Activated CD4-positive, alpha-beta memory T cell treated with anti-CD3 and anti-CD28 coated beads for 36 hours (primary cell): ENCODE measurements at places on chromosomes 11 and 22.
A peak's percentile ranks its signal among the peaks of the same experiment; 100 is the strongest.

DNA sequence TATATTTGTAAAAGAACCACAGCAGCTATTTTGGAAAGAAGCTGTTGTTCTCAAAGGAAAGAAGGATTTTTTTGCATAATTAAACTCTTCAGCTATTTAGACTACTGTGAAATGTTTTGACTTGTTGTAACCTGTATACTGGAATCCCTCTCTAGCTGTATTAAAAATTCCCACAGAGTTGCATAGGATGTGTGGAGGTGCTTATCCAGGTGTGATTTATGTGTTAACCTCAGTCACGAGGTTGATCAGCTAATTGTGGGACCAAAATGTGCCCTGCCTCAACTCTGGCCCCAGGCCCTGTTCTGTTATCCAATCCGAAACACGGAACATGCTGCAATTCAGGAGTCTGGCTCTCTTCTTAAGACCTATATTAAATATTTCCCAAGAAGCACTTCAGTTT, 70.1 kb downstream of the LIF start:
- DNase-seq: no peak

DNA sequence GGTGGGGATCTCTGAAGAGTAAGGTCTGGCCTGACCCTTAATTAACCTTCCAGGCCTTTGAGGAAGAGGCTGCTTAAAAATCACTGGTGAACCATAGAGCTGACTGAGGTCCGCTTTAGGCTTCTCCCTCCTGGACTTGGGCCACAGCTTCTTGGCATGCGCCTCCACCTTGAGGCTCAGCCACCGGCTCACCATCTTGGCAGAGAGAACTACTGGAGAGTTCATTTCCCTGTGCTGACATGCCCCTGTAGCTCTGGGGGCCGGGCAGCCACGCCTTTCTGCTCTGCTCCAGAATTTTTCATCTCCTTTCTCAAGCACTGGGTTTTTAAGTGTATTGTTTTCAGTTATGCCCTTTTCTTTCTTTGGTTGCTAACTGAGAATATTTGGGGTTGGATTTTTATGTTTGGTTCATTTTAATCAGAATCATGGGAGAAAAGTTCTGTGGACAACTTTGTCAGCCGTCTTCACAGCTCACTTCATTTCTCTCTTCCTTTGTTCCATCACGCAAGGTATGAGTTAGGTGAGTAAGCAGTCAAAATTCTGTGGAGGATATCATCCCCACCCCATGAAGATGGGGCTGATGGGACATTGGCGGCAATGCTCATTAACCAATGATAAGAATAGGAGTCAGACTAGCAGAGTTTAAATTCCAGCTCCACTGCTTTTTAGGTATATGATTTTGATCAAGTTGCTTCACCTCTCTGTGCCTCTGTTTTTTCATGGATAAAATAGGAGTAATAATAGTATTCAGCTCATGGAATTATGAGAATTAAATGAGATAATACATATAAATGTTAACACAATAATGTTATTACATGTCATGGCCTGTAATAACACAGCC, 103.9 kb downstream of the DBX1 start:
- no peak for DNase-seq

- DNase-seq: no peak
Observed at GRCh38 chr22:45397806-45398205, 15.6 kb downstream of the SMC1B start.

GRCh38 chr11:73085189-73085875, 56.8 kb downstream of the FCHSD2 start:
- DNase-seq: no peak

DNA sequence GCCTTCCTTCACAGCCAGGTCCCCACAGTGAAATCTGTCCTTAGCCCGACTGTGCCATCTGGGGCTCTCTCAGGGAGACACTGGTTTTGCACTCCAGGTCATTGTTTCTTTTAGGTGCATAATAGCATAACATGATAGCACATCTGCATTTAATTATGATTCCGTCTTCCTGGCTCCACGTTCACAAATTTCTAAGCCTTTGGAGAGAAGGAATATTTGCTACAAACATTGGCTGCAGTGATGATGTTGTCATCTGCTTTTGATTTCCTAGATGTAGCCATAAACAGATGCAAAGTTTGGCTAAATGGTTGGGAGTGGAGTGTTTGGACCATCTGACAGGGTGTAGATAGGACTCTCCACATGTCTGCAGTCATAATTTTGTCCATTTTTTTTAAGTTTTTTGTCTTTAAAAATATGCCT, 12.0 kb upstream of the CAT start:
- DNase-seq: no peak

DNA sequence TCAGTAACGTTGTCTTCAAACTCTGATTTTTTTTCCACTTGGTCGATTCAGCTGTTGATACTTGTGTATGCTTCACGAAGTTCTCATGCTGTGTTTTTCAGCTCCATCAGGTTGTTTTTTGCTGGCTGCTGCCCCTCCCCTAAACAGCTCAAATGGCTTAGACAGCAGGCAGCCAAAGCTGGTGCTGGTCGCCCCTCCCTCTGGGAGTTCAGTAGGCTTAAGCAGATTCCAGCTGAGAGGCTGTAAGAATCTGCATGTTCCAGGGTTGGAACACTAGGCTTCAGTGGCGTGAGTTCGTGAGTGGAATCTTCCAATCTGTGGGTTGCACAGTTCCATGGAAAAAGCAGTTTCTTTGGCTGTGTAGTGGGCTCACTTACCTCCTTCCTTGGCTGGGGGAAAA, 10.3 kb upstream of the FIBIN start:
- DNase-seq: no peak

DNA sequence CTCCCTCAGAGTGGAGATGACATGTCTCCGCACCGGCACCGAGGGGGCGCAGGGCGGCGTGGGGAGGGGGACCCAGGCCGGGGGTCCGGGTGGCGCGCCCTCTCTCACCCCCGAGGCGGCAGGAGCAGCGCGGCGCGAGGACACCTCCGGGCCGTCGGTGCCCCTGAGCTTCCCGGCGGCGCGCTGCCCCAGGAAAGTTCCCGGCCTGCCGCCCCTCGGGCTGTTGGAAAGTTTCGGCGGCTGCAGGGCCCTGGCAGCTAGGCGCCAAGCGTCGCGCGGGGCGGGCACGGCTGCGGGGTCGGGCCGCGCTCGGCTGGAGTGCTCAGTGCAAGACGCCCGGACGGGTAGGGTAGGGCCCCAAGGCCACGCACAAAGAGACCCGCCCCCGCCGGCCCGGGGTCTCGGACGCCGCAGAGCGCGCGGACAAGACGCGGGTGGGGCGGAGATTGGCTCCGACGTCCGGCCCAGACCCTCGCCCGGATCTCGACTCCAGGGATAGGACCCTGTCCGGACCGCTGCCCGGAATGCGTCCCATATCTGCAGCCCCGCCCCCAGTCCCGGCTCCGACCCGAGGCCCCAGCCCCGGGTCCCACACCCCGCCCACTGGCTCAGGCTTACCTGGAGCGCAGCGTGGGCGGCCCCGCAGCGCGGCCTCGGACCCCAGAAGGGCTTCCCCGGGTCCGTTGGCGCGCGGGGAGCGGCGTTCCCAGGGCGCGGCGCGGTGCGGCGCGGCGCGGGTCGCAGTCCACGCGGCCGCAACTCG, 471 bp downstream of the ARVCF start:
- DNase-seq: peak; percentile 28

GRCh38 chr11:87473174-87473573, 435.4 kb downstream of the TMEM135 start:
- DNase-seq: no peak

- DNase-seq: no peak
Observed at GRCh38 chr11:132972565-132972964, 559.7 kb downstream of the OPCML start.

GRCh38 chr11:97717922-97718321, 1302.8 kb upstream of the CNTN5 start:
- DNase-seq: no peak

DNA sequence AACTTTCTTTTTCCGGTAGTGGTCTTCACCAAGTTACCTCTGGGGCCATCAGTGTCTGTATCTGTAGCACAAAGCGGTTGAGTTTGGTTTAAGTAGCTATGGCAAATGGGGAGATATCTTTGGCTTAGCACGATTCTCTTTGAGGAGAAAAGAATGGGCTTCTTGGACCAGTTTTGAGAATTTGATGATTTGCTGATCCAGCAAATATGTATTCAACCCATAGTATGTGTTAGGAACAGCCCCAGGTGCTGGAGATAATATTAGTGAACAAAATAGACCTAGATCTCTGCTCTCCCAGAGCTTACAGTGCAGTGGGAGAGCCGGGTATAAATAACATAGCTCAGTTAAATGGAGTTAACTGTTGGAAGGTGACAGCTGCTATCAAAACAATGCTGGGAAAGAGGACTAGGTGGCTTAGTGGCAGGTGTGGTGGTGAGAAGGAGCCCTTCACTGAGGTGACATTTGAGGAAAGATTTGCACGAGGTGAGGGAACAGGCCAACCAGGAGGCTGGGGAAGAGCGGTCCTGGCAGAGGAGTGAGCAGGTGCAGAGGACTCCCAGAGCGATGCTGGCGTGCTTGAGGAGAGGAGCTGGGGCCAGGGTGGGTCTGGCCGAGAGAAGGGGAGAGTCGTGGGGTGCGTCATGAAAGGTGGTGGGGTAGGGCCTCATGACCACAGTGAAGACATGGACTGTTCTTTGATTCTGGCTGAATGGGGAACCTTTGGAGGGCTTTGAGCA, 5.0 kb downstream of the TBC1D22A start:
- no peak for DNase-seq

GRCh38 chr11:123801765-123802164, 4.4 kb downstream of the OR6M1 start:
- DNase-seq: no peak
